ENCODE measurements at places on chromosomes 5 and 9.

DNA sequence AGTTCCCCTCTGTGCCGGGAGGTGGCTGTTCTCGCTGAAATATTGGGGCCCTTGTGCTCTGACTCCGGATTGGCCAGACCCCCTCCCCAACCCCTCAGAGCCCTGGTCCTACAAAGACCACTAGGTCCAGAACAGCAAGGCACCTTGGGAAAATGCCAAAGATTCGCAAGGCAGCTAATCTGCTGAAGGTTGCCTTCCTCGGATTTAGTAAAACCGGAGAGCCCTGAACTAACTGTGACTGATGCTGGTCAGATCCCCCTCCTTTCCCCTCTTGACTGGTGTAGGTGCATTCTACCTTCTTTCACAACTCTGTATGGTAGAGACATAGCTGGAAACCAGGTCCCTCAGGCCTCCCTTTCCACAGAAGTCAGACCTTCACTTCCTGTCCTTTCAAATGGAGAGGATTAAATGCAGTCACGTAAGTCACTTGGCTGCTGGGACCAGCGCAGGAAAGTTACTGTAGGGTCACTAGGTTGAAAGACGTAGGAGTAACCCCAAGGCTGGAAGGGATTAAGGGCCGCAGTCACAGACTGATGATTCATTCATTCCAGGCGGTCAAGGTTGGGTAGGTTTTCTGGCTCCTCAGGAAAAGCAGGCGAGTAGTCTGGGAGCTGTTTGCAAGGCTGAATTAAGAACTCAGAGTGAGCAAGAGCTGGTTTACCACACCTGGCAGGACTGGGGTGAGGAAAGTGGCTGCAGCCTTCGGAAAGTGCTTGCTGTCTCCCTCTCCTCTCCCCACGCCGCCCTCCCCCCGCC, 5.3 kb downstream of the BARX1 start:
- no peak for DNase-seq

DNA sequence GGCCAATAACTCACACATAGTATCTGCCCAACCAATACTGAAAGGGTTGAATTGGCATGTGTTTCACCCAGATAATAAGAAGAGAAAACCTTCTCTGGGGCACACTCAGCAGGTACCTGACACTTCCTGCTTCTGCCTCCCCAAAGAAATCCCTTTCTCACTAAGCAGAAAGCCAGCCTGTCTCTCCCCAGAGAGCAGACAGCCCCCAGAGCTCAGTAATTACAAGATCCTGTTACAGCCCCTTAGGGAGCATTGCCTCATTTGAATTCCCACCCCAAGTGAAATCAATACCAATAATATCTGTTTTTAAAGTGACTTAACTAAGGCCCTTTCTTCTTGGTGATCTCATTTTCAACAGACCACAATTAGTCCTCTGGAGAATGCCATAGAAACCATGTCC, 38.5 kb upstream of the FOXI1 start:
- DNase-seq: no peak

DNA sequence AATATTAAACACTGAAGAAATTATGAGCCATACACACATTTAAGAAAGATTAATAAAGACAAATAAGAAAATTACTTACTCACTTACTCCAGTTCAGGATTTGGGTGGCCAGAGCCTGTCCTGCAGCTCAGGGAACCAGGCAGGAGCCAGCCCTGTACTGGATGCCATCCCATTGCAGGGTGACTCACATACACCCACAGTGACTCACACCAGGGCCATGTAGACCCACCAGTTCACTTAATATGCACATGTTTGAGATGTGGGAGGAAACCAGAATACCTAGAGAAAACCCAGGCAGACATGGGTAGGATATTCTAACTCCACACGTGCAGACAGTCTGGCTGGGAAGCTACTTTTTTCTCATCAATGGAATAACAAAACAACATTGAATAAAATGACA, 49.6 kb upstream of the ADRB2 start:
- no peak for DNase-seq

- no peak for DNase-seq
Measured at GRCh38 chr9:98665501-98665900, 43.2 kb downstream of the GABBR2 start.

DNA sequence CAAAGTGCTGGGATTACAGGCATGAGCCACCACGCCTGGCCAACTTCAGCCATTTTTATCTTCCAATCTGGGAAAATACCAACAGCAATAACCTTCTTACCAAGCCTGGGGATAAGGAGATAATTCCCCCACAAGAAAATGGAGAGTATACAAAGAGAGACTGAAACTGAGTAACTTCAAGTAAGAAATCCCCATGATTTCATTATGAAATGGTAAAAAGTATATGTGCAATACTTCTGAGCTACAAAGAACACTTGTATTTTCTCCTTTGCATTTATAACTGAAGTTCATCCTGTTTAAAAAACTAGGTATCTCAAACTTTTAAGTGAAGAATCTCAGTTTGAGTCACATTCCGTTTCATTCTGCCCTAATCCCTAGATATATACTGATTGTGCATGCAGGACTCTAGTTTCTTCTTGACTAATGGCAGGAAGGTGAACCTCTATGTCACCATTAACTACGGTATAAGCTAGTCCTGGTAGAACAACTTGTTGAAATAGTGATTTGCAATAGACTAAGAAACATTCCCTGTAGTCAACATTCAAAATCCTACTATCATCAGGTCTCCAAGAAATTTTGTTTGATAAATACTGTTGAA, 2071.4 kb downstream of the MAT2B start:
- DNase-seq: no peak

DNA sequence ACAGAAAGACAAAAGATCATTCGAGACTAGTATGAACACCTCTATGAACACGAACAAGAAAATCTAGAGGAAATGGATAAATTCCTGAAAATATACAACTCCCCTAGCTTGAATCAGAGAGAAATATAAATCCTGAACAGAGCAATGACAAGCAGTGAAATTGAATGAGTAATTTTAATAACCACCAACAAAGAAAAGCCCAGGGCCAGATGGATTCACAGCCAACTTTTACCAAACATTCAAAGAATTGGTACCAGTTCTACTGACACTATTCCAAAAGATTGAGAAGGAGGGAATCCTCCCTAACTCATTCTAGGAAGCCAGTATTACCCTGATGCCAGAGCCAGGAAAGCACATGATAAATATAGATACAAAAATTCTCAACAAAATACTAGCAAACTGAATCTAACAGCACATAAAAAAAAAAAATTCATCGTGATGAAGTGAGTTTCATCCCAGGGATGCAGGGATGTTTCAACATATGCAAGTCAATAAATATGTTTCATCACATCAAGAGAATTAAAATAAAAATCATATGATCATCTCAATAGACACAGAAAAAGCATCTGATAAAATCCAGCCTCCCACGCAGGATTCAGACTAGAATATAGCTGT, 25.2 kb upstream of the PTGER4 start:
- DNase-seq: no peak

DNA sequence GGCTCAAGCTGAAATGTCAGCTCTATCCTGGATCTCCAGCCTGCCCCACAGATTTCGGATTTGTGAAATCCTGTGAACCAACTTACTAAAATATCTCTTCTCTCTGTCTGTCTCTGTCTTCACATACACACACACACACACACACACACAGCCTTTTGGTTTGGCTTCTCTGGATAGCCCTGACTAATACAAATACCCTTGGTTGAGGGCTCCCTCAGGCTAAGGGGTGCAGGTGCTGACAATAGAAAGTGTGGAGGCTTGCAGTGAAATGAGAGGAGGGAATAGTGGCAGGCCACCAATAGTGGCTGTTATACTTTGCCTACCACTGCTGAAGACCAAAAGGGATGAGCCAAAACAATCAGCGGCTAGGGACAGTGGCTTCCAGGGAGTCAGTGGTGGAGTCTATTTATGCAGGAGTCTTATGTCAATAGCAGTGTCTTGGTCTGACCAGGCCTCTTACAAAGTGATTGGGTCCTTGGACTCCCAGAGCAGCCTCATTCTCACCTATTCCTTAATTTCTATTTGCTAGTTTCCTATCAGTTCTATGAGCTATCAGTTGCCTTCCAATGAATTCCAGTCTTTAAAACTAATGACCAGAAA, 93.2 kb upstream of the GAS1 start:
- no peak for DNase-seq

GRCh38 chr9:20405078-20405477, 217.2 kb downstream of the MLLT3 start:
- DNase-seq: no peak

DNA sequence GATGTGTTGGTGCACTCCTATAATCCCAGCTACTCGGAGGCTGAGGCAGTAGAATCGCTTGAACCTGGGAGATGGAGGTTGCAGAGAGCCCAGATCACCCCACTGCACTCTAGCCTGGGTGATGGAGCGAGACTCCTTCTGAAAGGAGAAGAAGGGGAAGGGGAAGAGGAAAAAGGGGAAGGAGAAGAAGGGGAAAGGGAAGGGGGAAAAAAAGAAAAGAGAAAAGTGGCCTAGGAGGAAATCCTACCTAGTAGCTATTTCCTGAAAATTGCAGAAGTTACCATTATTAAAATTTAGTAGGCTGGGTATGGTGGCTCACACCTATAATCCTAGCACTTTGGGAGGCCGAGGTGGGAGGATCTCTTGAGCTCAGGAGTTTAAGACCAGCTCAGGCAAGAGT, 67.4 kb downstream of the ARRDC3 start:
- no peak for DNase-seq

- DNase-seq: no peak
Measured at GRCh38 chr9:34408173-34408572, 31.5 kb upstream of the MYORG start.

- DNase-seq: no peak
Measured at GRCh38 chr9:7212101-7212500, 454.3 kb downstream of the KDM4C start.

GRCh38 chr9:93810028-93810971, 144.9 kb downstream of the BARX1 start:
- DNase-seq: no peak

DNA sequence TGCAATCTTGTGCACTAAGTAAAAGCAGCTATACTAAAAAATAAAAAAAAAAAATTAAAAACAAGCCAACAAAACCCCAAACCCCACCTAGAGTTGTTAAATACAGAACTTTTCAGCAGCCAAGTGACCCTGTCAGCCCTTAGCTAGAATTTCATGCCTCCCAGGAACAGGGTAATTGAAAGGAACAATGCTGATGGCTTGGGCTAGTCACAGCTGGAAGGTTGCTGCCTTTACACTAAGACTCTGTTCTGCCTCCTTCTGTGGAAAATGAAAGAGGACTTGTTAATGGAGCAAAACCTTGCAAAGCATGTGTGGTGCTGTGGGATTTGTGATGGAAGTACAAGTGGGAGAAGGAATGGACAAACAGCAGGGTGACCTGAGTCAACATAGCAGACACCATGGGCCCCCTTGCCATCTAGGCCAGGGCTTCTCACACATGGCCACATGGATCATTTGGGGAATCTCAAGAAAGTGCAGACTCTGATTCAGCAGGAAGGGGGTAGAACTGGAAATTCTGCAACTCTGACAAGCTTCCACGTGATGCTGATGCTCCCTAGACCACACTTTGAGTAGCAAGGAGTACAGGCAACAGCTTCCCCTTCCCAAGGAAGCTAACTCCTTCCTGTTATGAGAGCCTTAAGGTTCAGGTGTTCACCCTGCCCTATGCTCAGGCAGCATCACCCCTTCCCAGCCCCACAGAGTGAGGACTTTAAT, 14.9 kb upstream of the TMEM252 start:
- DNase-seq: no peak

All from tibial nerve (tissue), 4 donors.